Stimulated activated CD8-positive, alpha-beta memory T cell treated with anti-CD3 and anti-CD28 coated beads, Interleukin-7, amount 100 ng/mL, for 48 hours (primary cell): ENCODE measurements at places on chromosomes 6 and 20.

DNA sequence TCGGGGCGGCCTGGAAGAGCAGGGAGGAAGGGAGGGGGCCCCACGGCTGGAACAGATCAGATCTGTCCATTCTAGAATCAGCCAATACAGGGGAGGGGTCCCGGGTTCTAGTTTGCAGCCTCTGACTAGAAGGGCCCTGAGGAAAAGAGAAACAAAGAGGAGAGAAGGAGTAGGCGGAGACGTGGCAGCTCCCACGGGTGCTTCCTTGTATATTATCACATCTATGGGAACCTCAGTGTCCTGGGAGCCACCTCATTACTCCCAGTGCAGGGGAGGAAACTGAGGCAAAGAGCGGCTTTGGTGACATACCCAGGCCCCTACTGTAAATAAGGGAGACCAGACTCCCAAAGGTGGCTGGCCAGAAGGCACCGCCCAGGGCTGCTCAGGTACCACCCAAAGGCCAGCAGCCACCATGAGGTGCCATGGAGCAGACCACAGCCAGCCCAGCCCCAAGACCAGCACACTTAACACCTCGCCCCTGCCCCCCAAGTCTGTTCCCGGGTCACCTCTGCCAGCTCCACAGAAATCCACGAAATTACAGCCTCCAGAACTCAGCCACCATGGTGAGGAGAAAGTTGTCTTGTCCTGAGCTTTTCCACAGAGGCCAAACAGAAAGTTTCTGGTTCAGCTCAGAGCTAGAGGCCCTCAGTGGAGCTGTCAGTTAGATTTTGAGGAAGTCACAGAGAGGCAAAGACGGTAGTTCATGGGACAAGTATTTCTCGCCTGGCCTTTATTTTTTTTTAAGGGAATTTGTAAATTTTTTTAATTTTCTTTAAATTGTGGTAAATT is 2.1 kb downstream of the ZC3H12D start:
- DNase-seq, result no peak

GRCh38 chr6:52573295-52573694 is 3.6 kb downstream of the TRAM2 start:
- DNase-seq, result no peak

DNA sequence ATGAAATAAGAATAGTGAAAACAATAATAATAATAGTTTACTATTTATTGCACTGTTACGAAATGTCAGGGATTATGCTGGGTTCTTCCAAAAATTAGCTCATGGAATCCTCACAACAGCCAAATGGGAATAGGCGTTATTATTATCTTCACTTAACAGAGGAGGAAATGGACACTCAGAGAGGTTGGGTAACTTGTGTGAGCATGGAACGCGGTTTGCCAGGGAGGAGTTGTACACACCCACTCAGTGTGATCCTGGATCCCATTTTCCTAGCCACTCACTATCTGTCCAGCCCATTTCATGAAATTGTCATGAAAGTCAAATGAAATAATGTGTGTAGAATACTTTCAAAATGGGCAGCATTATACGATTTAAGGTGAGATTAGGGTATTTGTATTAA is 4.6 kb downstream of the NELFCD start:
- DNase-seq, result no peak

GRCh38 chr6:133241086-133241900 is at the start of gene EYA4:
Gene EYA4 (plus strand): TSS chr6:133241357. CDS start chr6:133274781, 33,424 bp downstream.
- no peak for DNase-seq

DNA sequence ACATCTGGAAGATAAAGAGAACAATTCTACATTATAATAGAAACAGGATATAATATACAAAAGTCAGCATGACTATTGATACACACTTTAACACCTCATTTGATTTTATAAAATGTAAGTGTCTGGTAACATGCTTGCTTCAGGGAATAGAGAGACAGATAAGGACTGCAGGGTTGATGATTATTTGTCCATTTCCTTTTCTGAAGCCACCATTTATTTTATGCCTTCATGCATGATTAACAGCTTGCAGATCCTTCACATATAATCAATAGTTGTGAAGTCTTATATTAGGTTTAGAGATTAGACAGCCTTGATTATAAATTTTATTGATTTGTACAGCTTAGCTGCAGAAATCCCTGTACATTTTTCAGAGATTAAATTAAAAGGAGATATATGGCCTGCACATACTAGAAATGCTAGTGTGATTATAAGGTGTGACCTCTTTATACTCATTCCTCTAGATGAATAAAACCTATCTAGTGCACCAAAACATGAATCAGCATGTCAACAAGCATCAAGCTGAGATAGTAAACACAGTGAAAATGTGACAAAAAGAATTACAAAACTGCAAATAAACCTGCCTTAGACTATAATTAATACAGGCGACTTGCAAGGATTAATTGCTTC is 198.8 kb upstream of the THEMIS start:
- no peak for DNase-seq

DNA sequence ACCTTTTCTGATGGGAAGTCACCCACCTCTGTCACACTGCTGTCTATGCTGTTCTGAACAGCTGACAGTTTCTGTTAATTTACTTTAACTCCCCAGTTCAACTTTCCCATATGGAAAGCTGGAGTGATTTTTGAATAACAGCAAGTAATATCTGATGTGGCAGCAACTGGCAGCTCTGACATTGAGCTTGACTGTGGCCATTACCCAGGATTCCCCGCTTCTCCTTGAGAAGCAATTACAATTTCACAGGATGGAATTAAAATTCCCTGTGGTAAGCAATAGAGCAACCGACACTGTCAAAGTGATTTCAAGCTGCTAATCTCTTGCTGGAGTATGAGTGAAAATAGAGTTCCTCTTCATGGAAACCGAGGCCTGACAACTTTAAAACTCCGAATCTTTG is 348.1 kb upstream of the SOX4 start:
- no peak for DNase-seq

DNA sequence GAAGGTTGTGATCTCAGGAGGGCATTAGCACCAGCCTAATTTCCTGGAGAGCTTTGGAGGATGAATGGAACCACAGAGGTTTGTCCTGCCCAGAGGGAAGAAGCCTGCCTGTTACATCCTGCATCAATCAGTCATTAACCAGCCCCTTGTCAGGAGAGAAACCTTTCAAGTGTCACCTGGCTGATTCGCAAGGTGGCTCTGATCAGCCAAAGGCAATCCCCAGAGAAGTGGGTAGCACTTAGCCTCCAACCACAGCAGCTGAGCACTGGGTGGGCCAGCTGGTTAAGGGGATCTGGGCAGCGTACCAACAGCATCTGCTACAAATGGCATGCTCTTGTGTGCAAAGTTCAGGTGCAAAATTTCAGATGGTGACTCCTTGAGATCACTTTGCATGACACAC is 26.9 kb downstream of the ANKEF1 start:
- no peak for DNase-seq

DNA sequence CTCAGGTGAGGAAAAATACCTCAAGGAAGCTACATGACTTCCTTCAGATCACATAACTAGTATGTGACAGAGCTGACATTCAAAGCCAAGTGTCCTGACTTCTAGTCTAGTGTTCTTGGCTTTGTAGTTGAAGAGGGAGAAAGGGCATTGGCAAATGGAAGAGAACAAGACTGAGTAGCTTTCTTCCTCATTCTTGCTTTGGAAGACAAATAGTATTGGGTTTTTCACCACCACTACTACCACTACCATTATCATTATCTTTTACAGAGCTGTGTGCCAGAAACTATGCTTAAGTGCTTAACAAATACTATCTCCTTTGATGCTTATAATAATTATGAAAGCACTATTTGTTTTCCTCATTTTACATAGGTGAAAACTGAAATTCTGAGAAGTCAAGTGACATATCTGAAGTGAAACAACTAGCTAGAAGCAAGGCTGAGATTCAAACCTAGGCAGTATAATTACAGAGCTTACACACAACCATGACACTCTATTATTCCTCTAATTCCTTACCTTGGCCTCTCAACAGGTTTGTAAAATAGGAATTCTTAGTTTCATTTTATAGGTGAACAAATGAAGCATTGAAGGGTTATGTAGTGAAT is 6.8 kb downstream of the ACSS2 start:
- DNase-seq, result no peak

DNA sequence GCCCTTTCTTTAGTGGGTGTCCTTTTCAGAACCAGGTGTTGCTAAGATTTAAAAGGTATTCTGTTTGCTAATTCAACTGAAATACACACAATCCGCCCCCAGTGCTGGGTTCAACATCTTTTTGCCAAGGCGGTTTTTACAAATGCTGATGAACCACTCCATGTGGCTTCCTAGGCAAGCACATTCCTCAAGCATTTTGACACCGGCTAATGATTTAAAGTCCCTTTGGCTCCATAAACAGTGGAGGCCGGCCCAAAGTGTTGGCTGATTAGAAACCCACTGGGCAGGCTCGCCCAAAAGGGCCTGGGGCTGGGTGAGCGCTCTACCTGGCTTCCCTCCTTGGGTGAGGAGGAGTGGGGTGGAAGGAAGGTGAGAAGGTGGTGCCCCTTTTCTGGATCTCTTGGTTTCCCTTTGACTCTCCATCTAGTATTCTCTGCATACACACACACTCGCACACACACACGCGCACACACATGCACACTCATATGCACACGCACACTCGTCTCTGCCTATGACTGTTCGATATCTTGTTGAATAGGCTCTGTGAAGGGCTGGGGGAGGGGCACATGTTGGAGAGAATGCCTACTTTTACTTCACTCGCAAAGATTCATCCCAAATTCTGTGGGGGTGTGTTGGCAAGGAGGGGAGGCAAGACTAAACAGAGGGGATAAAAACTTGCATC is 66.7 kb upstream of the ARMC2 start:
- no peak for DNase-seq

DNA sequence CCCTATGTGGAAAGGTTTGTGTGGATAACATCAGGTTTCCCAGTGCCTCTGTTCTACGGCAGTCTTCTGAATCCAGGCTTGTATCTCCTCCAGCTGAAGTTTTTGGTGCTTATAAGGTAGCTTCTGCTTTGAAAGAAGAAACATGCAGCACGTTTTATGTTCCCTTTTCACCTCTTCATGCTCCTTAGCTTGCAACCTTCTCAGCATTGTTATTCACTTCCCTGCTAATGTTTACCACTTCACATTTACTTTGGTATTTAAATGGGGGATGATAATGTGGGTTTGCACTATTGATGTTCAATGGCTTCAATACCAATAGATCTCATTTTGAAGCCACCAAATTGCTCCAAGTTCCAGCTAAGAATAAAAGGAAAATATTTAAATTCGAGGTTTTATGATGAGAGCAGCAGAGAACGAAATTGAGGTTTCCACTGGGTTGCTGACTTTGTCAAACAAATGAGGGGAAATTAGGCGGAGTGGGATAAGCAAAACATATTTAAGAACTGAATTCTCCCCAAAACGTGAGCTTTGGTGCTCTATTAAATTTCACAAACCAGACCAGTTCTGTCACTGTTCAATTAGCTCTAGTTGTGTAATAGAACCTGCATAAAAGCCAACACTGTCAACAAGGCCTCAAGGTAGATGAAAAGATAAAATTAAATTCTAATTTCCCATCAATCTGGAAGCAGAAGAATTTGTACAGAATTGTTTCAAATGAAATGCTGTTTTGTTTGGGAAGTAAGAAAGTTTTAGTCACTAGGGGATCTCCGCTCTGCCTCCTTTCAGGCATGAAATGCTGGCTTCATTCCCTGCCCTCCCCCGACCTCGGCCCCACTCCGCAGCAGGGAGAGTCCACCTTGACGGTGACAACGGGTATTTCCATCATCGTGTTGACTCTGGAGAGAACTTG is 1.4 kb downstream of the IL22RA2 start:
- no peak for DNase-seq

DNA sequence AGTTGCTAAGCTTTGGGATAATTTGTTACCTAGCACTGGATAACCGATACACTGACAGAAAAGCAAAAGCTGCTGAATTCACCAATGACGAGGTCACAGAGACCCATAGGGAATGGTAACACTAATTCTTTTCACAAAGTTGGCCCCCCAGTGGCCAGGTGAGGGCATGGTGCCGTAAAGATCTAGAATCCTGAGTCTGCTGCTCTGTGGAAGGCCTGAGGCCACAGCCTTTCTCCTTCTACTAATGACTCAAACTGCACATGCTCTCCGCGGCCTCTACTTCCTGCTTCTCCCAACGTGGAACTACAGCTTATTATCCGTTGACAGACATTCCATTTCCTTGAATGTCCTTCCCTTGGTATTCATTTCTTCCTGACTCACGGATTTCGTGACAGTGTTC is 127.1 kb downstream of the OPRM1 start:
- DNase-seq, result no peak

DNA sequence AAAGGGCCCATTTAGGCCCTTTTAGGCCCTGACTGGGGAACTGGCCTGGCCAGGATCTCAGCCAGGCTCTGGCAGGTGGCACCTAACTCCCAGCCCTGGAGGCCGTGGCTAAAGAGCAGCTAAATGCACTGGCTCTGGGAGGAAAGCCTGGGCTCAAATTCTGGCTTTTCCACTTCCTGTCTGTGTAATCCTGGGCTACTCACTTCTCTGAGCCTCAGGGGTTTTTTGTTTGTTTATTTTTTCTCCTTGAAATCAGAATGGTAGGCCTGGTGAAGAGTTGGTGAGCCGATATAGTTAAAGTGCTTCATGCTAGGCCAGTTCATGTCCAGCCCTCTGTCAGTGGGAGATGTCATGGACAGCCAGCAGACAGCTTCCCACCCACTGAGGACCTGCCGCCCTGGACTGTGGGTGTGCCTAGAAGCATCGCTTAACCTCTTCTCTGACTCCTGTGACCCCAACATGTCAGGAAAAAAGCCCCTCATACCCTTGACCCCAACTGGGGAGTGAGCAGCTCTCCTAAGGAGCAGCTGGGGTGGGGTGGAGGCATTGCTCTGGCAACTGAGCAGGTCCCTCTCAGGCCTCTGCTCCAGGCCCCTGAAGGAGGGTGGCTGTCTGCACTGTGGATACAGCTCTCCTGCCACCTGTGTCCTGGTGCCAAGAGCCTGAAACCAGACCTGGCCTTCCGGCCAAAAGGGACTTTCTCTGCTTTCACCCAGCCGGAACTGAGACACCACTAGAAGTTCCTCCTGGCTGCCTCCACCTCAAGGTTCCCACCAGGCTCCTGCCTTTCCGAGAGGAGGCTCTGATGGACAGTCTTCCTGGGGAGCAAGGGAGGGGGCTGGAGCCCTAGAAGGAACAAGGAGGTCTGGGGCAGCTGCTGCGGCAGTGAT is 57.2 kb upstream of the MYL9 start:
- DNase-seq, result no peak

GRCh38 chr6:5293692-5294091 is 32.4 kb downstream of the FARS2 start:
- DNase-seq, result no peak

GRCh38 chr6:53834132-53834531 is 39.3 kb downstream of the LRRC1 start:
- DNase-seq, result no peak

DNA sequence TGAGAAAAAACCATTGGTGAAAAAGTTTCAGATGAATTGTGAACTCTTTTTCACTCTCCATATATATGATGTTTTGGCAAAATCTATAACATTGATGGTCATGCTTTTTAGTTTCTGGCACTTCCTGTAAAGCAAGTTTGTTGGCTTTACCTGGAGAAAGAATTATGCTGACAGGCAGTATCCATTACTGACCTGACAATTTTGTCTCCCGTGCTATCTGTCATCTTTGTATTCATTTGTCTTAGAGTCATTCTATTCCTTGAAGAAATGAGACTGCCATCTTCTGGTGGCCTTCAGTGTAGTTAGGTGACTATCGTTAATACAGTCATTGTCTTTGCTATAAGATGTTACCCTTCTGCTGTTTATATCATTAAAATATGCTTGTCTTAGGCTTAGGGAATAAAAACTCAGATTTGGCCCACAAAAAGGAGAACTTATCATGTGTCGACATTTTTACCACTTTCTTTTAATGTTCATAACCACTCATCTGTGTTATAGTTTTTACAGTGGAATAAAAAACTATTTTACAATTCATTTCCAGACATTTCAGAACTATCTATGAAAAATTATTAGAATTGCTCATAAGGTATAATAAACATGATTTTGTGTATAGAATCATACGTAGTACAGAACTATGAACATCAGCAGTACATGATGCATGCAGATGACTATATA is 707.0 kb downstream of the EPM2A start:
- DNase-seq, result no peak
